ENCODE measurements at places on chromosomes 4 and X.
A peak's percentile ranks its signal among the peaks of the same experiment; 100 is the strongest.

- peak; percentile 92 for DNase-seq
Observed at GRCh38 chr4:149409146-149409545, 406.5 kb downstream of the IQCM start.

GRCh38 chr4:150982557-150983233, 32.4 kb downstream of the LRBA start:
- peak; percentile 29 for DNase-seq

GRCh38 chr4:77196866-77197265, 39.9 kb downstream of the CCNG2 start:
- DNase-seq, result no peak

GRCh38 chr4:85829276-85830051, 354.5 kb downstream of the ARHGAP24 start:
- DNase-seq, result no peak

DNA sequence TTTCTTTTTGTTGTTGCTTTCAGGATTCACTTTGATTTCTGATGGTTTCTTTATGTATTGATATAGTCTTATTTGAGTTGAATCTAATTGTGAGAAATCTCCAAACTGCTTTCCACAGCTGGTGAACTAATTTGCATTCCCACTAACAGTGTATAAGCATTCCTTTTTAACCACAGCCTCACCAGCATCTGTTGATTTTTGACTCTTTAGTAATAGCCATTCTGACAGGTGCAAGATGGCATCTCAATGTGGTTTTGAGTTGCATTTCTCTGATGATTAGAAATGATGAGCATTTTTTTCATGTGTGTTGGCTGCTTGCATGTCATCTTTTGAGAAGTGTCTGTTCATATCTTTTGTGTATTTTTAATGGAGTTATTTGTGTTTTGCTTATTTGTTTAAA, 1023.1 kb downstream of the SH3BGRL start:
- no peak for DNase-seq

- DNase-seq, result no peak
Observed at GRCh38 chr4:8553216-8553615, 27.0 kb upstream of the GPR78 start.

DNA sequence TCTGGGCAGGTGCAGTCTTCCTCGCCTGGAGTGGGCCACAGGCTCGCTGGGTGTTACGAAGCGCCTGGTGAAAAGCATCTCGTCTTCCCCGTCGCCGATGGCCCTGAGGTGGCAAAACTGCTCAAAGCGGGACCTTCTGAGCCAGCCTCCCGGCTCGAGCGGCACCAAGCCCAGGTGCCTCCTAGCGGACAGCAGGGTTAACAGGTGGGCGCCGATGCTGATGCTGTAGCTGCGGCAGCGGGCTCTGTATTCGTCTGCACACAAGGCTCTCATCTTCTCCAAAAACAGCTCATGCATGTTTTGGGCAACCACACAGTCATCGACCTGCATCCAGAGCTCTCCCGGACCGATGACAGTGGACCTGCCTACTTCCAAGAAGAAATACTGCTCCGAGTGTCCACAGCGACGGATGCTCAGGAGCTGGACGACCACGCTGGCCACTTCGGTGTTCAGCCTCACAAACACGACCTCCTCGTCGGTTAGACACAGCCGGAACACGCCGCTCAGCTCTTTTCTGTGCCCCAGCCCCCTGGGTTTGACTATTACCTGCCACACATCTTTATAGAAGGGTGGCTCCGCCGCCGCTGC, 1.2 kb downstream of the IRS4 start:
- DNase-seq, result no peak

DNA sequence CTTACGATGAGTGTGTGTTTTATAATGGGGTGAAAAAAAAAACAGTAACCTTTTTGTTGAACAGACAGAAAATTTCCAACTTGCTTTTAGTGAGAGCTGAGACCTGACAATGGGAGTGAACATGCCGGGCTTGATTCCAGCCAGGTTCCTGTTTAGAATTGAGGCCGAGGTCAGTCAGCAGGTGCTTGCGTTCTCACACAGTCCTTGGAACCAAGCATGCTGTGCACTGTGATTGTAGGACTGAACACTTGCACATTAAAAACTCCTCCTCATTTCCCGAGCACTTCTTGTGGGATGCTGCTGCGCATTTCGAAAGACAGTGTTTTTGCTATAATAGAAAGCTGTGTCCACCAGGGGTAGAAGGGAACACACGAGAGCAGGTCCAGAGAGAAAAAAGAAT, 51.8 kb downstream of the TMEM131L start:
- DNase-seq, result no peak
